HT1080 (cell line): ENCODE measurements at places on chromosomes 12 and 14. TPM values are rescaled to one million over a fixed set of nuclear protein-coding genes. Genes with fewer than 3 reads are reported as not detected.
A peak's percentile ranks its signal among the peaks of the same experiment; 100 is the strongest.

The KCNC2 gene
- total RNA-seq = not detected in 2 replicates

The C14orf180 gene
- total RNA-seq = not detected in 2 replicates

- no peak for DNase-seq
Measured at GRCh38 chr14:95068080-95068479, 89.2 kb downstream of the DICER1 start.

- no peak for DNase-seq
Measured at GRCh38 chr14:23021434-23021833, 11.5 kb upstream of the C14orf93 start.

DNA sequence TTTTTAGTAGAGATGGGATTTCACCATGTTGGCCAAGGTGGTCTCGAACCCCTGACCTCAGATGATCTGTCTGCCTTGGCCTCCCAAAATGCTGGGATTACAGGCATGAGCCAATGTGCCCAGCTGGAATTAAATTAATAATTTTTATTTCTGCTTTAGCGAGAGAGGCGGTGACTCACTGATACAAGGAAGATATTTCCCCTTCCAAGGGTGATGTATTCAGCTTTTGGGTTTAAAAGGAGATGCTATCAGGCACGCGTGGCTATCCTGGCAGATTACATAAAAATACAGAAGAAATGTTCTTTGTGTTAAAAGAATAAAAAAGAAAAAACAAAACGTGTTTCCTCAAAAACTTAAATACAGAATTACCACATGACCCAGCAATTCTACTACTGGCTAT, 12.4 kb upstream of the P2RX7 start:
- no peak for DNase-seq

DNA sequence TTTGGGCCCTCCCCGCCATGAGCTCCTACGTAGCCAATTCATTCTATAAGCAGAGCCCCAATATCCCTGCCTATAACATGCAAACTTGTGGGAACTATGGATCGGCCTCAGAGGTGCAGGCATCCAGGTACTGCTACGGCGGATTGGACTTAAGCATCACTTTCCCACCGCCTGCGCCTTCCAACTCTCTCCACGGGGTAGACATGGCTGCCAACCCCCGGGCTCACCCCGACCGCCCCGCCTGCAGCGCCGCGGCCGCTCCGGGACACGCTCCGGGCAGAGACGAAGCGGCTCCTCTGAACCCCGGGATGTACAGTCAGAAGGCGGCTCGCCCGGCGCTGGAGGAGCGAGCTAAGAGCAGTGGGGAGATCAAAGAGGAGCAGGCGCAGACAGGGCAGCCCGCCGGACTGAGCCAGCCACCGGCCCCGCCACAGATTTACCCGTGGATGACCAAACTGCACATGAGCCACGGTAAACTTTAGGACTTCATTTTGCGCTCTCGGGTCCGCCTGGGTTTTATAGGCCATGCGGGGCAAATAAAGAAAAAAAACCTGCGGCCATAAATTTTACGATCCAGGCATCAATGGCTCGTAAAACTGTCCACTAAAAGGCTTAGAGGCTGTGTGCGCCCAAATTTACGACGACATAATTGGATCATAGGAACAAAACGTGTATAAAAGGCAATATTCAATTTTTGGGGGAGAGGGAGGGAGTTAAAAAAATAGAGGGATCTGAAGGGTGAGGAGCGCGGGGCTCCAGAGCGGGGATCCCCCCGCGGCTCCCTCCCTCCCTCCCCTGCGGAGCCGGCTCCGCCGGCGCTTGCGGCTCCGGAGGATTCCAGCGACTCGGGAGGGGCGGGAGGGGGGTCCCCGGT, 493 bp downstream of the HOXC5 start:
- DNase-seq = peak; percentile 54

GRCh38 chr14:103753774-103754173, 38.2 kb downstream of the ZFYVE21 start:
- no peak for DNase-seq

The EIF2S3B gene
- 1.3 and 1.4 TPM in 2 replicates for total RNA-seq

- no peak for DNase-seq
Measured at GRCh38 chr14:101360054-101360911, 201.0 kb upstream of the DIO3 start.
